T47D (cell line): ENCODE measurements at places on chromosomes 2 and 18.

- DNase-seq = no peak
Measured at GRCh38 chr2:212842544-212843185, 304.1 kb upstream of the ERBB4 start.

DNA sequence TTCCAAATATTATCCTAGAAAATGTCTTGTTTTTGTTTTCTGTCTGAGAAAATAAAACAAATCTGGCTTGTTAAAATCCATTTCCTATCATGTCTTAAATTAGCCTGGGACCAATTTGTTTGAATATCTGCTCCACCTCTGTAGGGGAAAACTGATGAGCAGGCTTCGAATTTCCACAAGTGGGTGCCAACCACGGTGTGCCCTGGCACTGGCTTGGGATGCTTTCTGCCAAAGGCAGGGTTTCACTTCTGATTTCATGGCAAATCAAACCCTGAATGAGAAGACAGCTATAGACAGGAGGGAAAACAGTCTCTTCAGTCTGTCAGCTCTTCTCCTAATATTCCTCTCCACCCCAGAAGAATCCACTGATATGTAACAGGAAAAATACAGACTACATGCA, 33.7 kb upstream of the STAT4 start:
- DNase-seq = no peak

GRCh38 chr2:63842149-63843061, 709 bp downstream of the UGP2 start:
- DNase-seq = no peak

- DNase-seq = no peak
Measured at GRCh38 chr2:194252127-194252526, 1404.9 kb upstream of the SLC39A10 start.

- no peak for DNase-seq
Measured at GRCh38 chr18:56721491-56721890, 70.3 kb downstream of the WDR7 start.

GRCh38 chr2:196836440-196836839, 27.3 kb upstream of the C2orf66 start:
- DNase-seq = no peak

GRCh38 chr18:5439986-5440696, 103.7 kb downstream of the EPB41L3 start:
- no peak for DNase-seq

- DNase-seq = no peak
Measured at GRCh38 chr2:32832821-32833220, 113.9 kb upstream of the LTBP1 start.

DNA sequence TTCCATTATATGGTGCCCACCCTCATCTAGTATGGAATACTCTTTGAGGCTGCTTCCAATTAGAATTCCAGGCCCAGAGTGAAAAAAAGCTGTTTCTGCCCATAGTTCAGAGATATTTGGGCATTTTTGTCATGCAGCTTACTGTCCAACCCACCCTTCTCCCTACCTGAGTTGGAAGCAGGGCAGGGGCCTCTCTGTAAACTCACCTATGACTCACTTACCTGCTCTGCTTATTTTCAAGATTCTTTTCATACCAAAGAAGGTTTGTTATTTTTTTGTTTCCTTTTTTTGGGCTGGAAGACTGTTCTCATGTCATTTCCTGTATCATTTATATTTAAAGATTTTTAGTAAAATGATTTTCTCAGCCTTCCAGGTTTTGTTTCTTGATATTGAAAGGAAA, 38.4 kb upstream of the PPP1R1C start:
- DNase-seq = no peak

DNA sequence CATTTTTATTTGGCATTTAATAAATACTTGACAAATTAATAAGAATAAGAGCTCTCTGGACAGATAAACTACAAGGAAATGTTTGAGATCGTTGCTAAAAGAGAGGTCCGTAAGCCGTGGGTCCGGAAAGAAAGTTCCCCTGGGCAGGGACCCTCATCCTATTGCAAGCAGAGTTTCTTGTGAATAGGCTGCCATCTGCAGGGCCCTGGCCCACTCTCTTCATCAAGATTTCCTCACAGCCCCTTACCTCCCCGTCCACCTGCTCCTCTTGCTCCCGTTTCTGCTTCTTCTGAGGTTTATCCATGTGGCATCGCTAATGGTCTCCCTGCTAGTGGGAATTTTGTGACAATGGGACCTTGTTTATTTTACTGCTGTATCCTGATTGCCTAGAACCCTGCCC, 30.1 kb upstream of the MC5R start:
- no peak for DNase-seq

- DNase-seq = no peak
Measured at GRCh38 chr2:27263287-27264252, 723 bp upstream of the SLC30A3 start.
